ENCODE measurements at places on chromosomes 7 and 10. TPM values are rescaled to one million over a fixed set of nuclear protein-coding genes. Genes with fewer than 3 reads are reported as not detected.

The TMEM229A gene
- total RNA-seq, result not detected

- no peak for DNase-seq
Observed at GRCh38 chr10:19817231-19817933, 1.1 kb downstream of the PLXDC2 start.

DNA sequence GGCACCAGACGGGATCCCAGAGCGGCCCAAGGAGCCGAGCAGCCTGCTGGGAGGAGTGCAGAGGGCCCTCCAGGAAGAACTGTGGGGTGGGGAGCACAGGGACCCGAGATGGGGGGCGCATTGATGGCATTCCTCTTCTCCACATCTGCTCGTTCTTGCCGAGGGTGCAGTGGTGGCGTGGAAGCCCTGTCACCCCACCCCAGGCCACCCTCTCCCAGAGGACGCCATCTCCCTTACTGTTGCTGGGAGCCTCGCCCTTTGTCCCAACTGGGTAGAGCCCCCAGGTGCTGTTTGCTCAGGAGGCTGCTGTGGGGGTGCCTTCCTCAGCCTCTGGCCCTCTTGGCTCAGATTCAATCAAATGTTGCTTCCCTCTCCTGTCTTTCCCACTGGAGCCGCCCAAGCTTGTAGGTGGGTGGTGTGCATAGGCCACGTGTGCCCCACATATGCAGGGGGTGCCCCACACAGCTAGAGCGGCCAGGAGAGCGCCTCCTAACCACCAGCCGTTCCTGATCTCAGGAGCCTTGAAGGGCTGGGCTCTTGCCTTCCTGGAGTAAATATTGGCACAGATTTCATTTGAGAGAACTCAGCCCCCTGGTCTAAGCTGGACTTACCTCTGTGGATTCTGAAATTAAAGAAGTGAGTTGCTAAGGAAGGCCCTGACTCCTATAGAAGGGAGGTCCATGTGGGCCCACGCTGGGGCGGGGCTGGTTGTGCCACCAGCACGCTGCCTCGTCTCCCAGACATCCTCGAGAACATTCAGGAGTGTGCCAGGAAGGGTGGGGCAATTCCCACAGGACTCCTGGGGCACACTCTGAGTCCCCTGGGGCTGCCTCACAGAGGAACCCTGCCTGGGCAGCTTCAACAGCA, 39.2 kb downstream of the ZNF467 start:
- no peak for DNase-seq

DNA sequence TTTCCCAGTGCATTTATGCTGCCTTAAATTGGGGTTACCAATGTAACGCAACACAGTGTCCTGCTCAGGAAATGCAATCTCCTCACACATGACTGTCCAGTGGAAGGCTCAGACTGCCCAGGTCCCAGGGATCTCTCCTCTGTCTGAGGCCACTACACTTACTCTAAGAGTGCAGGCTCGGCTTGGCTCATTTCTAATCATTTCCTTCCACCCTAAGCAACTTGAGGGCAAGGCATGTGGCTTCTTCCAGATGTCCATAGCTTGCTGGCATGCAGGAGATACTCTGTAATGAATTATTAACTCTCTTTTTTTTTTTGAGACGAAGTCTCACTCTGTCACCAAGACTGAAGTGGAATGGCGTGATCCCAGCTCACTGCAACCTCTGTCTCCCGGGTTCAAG, 23.7 kb downstream of the PLAC9 start:
- DNase-seq, result no peak

Measured in epithelial cell of proximal tubule (primary cell).